Renal pelvis (tissue), 12 donors: ENCODE measurements at places on chromosomes 5 and 9.

- peak; percentile 2 for DNase-seq
These were observed 1539.0 kb upstream of the NUDT12 start for GRCh38 chr5:105101577-105101976.

GRCh38 chr5:79573983-79574890 lies 38.0 kb upstream of the TENT2 start:
- no peak for DNase-seq

GRCh38 chr5:147507480-147508126 lies 2.3 kb downstream of the DPYSL3 start:
- no peak for DNase-seq

- no peak for DNase-seq
These were observed 592.0 kb upstream of the WWC1 start for GRCh38 chr5:167699432-167699831.

- DNase-seq, result no peak
These were observed 29.0 kb downstream of the ABLIM3 start for GRCh38 chr5:149170299-149170698.

- DNase-seq, result no peak
These were observed 97.1 kb upstream of the IFNE start for GRCh38 chr9:21579247-21579671.

DNA sequence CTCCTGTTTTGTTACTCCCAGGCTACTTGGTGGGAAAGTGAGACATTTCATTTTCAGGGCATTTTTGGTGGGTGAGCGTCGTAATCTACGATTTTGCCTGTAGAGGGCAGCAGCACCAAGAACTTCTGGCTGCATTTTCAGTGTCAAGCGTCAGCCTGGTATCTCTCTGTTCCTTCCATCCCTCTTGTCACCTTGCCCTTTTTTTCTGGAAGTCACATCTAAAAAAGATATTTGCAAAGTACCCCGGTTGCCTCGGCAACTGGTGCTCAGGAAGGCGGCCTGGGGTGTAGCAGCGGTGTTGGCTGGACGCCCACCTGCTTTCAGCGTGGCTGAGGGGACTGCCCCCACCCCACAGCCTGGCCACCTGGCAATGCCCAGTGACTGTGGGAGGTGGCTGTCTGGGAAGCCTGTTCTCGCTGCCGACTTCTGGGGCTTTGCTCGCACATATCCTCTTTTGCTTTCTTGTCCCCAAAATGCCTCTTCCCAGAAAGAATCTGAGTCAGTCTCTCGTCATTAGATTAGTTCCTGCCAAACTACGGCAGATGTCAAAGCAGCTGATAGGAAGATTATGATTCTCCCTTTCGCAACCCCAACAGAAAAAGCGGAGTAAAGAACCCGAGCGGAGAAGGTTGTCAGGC lies 84.5 kb downstream of the ACER2 start:
- DNase-seq, result peak; percentile 62

GRCh38 chr5:9624196-9624947 lies 5.8 kb downstream of the TAS2R1 start:
- DNase-seq, result no peak

- peak; percentile 60 for DNase-seq
These were observed 301.3 kb upstream of the ADCY2 start for GRCh38 chr5:7094626-7095025.

GRCh38 chr5:173410459-173411233 lies 82.4 kb upstream of the STC2 start:
- DNase-seq, result no peak

GRCh38 chr9:132849185-132849706 lies 28.8 kb downstream of the AK8 start:
- no peak for DNase-seq

DNA sequence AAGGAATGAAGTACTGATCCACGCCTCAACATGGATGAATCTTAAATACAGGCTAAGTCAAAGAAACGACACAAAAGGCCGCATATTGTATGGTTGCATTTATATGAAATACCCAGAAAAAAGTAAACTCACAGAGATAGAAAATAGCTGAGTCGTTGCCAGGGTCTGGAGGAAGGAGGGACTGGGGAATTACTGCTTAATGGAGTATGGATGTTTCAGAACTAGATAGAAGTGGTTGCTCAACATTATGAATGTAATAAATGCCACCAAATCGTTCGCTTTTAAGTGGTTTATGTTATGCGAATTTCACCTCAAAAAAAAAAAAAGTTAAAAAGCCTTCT lies 784 bp upstream of the MSANTD3 start:
- no peak for DNase-seq

GRCh38 chr9:94937214-94937903 lies 210.9 kb downstream of the AOPEP start:
- no peak for DNase-seq

DNA sequence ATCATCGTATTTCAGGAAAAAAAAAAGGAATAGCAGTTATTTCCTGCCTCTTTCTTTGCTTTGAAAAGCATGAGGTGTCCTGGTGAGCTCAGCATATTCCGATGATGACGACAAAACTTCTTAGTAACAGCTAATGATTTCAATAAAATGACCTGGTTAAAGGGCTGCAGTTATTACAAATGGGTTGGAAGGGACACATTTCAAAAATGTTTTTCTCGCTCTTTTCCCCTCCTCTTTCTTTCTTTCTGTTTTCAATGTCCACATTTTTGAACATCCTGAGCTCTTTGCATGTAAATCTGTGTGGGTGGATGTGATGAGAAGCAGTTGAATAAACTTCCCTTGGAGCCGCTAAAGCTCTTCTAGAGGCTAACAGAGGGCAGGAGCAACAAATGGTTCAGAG lies 186.8 kb upstream of the SLC27A6 start:
- no peak for DNase-seq

GRCh38 chr5:126044931-126045565 lies 378.2 kb upstream of the GRAMD2B start:
- DNase-seq, result no peak

DNA sequence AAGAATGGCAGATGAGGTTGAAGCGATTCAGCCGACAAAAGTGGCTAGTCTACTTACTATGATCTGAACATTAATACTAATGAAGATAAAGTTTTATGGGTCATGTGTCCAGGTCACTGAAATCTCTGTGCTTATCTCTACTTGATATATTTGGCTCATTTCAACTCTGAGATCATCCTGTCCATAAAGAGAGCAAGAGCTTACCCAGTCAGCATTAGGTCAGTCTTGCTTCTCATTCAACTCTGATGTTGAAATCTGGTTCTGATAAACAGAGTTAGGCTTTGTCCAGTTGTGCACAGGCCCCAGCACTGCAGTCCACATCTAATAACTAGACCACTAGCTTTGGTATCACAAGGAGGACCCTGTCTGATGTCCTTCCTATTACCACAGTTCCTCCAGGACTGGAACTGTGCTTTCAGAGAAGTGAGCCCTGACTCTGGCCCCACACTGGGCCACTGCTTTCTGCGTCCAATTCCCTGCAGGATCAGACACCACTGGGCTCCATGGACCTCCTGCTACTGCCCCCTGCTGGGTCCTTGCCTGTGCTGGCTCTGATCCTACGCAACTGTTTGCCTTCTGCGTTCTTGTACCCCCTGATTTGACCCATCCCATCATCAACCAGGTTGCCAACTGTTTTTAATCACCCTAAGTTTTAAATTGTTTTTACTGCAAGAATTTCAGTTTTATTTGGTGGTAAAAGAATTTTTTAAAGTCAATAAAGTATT lies 23.7 kb upstream of the FAM120A start:
- DNase-seq, result no peak

DNA sequence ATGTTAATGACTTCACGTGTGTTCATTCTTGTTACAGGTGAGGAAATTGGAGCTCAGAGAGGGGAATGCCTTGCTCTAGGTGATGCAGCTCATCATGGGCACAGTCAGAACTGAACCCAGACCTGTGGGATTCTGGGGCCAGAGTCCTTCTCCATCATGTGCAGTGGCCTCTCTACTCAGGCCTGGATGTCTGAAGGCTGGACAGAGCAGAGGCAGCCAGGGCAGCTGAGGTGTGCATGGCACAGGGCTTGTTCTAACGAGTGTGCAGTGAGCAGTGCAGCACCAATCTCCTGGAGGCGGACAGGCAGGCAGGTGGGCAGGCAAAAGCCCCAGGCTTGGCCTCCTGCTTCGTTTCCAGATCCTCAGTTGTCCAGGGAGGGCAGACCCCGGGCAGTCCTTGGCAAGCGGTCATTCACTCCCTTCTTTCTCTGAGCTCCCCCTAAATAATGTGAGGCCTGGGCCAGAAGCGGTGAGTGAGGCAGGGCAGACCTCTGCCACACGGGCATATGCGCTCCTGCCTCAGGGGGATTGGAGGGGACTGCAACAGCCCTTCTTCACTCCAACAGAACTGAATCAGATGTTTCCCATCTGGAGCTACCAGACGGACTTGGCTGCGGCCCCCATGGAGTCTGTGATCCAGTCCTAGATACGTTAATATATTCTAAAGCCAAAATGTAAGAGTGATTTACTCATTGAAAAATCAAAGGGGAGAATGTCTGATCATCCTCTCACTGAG lies 68.7 kb upstream of the FSTL4 start:
- DNase-seq, result no peak

DNA sequence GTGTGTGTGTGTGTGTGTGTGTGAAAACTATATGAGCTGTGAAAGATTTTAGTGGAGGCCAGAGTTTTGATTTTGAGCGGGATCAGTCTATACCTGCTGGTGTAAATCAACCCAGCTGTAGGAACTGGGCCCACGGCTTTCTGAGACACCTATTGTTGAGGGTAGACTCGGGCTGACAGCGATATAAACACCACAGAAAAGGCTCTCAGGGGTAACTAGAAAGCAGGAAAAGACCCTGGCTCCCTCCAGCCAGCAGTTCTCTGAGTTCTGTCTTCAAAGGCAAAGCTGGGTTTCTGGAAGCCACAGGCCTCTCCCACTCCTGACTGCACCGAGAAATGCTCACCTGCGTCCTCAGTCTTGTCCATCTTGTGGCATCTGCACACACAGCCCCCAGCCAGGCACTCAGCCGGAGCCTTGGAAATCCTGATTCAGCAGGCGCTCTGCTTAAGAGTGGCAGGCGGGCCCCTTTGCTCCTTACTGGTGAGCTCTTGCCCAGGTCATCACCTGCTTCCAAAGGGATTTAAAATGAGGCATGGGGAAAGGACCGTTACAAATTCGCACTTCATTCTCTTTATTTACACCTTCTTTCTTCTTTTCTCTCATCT lies 223.3 kb downstream of the NDUFS4 start:
- no peak for DNase-seq

DNA sequence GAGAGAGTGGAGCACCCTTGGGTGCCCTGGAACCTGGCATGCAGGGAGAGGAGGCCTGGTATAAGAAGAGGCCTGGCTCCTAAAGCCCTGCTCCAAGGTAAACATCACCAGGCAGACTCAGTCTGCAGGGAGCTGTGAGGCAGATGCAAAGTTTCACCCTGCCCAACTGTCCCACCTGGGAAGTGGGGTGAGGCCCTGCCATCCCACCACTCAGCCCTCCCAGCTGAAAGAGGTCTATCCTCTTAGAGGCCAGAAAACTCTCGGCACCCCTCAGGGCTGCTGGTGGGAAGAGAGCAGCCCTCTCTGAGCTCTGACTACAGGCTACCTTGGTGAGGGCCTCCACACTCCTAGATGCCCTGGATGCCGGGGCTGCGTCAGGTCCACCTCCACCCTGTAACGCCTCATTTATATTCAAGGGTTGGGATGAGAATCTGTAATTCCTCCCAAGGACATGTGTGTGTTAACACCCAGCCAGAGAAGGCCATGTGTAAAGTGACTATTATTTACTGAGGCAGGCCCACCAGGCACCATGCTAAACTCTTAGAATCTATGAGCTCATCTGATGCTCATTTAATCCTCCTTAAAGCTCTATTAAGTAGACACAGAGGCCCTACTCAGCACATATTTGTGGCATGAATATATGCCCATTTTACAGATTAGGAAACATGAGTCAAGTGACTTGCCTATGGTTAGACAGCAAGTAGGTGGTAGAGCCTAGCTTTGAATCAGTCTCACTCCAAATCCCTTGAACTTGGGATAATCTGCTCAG lies 205.9 kb downstream of the FSTL4 start:
- DNase-seq, result no peak

DNA sequence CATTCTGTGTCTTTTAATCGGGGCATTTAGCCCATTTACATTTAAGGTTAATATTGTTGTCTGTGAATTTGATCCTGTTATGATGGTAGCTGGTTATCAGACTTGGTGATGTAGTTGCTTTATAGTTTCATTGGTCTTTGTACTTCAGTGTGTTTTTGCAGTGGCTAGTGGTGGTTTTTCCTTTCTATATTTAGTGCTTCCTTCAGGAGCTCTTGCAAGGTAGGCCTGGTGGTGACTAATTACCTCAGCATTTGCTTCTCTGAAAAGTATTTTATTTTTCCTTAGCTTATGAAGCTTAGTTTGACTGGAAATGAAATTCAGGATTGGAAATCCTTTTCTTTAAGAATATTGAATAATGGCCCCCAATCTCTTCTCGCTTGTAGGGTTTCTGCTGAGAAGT lies 156.9 kb downstream of the CNTLN start:
- DNase-seq, result no peak

GRCh38 chr9:79687131-79687447 lies 115.3 kb downstream of the TLE4 start:
- no peak for DNase-seq

- no peak for DNase-seq
These were observed 13.0 kb downstream of the APBA1 start for GRCh38 chr9:69658987-69659675.

DNA sequence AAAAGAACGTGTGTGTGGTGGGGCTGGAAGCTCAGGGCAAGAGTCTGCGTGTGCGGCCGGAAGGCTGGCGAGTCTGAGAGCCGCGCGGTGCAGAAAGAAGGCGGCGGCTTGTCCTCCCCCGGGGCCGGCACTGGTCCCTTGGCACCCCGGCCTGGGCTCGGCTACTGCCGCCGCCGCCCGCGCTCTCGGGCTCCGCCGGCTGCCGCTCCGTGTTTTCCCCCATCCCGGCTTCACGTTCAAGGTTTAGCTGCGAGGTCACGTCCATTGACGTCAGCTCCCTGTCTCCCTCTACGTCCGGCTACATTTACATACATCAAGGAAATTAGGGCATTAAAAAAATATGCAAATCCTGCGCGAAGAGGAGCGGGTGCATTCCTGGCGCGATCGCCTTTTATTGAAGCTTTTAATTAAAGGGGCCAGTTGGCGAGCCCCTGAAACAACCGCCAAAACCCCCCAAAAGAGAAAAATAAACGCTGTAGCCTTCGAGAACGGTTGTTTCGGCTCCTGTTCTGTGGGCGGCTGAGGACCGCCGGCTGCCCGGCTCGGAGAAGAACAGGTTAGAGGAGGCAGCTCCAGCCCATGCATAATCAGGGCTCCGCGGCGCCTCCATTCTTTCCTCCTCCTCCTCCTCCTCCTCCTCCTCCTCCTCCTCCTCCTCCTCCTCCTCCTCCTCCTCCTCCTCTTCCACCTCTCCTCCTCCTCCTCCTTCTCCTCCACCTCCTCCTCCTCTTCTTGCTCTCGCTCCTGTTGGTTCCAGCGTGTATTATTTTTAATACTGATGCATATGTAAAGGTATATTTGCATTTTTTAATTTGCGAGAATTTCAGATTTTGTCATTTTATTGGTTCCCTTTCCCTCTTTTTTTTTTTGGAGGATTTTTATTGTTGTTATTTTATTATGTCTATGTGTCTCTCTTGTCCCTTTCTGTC lies 207.0 kb downstream of the MEF2C start:
- no peak for DNase-seq

- no peak for DNase-seq
These were observed 184.4 kb upstream of the DMRT1 start for GRCh38 chr9:656926-657568.

GRCh38 chr9:132077881-132078698 lies 1.6 kb downstream of the MED27 start:
- DNase-seq, result peak; percentile 76
